ENCODE measurements at places on chromosomes 7 and 10.

GRCh38 chr10:110407301-110408170 is 90.2 kb upstream of the DUSP5 start:
- DNase-seq, result no peak

DNA sequence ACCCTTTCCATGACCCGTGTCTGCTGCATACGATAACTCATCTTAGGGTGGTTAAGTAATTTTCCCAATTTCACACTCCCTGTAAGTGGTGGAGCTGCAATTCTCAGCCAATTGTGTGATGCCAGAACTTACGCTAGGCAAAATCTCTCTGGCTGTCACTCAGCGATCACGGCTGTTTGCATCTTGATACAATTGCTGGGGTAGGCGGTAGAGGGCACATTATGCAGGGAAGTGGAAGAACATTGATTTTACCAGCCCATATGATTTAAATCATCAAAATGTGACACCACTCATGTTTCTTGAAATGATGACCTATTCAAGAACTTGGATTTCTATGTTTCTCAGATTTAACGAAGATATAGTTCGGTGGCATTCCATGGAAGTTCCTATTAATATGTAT is 108.7 kb upstream of the ADARB2 start:
- DNase-seq, result no peak

- DNase-seq, result no peak
These were observed 50.0 kb upstream of the PTER start for GRCh38 chr10:16386855-16387254.

DNA sequence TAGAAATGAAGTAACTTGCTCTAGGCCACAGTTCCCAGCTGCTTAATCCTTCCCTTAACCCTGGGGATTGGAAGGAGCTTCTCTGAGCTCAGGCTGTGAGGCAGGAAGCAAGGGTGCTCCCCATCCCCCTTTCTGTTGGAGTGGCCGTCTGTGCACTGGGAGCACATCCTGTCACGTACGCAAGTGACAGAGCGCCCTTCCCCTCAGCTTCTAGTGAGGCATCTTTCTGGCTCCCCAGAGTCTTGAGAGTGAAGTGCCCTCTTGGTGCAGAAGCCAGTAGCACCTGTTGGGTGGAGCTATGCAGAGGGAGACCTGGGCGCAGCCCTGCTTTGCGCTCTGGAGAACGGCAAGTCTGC is 47.8 kb downstream of the SHH start:
- DNase-seq, result no peak

DNA sequence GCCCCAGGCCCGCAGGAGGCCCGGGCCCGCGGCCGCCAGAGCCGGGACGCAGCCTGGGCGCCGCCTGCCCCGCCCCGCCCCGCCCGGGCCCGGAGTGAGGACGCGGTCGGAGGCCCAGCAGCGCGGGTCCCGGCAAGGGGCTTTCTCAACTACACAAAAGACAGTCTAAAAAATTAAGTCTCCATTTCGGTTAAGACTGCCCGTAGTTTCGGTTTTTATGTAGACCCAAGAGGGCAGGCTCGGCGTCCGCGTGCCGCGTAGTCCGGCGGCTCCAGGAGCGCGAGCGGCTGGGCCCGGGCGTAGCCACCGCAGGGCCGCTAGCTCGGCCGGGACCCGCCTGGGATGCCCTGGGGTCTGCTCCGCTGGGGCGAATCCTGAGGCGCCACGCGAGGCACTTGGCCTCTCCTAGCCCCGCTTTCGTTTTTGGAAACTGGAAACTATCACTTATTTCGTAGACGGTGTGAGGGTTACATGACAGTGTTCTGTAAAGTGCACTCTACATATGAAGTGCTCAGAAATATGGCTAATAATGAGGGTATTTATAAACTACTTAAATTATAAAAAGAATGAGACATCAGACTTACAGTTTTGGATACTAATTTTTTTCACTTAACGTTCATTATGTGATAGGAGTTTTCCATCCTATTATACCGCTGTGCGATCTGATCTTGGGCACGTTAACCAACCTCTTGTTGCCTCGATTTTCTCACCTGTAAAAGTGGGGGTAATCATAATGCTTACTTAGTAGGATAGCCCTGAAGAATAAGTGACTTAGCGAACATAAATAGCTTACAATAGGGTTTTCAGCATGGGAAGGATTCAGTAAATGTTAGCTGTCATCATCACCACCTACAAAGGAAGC is 573 bp downstream of the BLVRA start:
- DNase-seq, result peak; percentile 35

Measured in tibial artery (tissue), 4 donors.